ENCODE measurements at places on chromosomes 6 and 20.

- DNase-seq: no peak
These were observed 1006.2 kb upstream of the CITED2 start for GRCh38 chr6:140380427-140381218.

DNA sequence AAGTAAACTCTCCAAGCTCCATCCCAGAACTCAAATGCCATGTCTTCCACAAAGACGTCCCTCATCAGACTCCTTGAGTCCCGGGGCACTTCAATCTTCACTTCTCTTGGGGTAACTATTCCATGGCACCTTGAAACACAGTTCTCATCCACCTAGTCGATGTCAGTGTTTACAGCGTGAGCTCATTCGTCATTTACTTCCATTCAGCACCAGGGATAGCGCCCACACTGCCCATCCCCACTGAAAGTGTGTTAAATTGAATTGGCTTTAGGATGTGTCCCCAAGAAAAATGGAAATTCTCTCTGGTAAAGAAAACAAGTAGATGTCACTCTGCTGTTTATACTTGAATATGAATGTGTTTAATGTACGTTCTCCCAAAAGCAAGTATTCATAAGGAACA, 31.3 kb downstream of the KCNK15 start:
- no peak for DNase-seq

DNA sequence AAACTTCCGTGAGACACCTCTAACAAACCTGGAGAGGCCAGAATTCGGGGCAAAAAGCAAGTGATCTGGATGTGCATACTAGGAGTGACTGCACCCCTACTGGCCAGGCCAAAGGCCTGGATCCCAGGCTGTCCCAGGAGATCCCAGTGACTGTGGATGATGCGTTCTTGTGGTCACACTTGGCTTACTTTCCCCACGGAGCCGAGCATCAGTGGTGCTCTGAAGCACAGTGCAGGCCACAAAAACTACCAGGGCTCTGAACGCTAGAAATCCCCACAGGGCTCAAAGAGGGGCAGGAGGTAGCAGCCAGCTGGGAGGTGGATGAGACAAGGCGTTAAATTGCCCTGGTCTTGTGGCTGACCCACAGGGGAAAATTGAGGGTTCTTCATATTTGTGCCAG, 7.1 kb downstream of the TRIM26 start:
- no peak for DNase-seq

GRCh38 chr6:135583256-135583761, 85.8 kb upstream of the AHI1 start:
- DNase-seq: no peak

DNA sequence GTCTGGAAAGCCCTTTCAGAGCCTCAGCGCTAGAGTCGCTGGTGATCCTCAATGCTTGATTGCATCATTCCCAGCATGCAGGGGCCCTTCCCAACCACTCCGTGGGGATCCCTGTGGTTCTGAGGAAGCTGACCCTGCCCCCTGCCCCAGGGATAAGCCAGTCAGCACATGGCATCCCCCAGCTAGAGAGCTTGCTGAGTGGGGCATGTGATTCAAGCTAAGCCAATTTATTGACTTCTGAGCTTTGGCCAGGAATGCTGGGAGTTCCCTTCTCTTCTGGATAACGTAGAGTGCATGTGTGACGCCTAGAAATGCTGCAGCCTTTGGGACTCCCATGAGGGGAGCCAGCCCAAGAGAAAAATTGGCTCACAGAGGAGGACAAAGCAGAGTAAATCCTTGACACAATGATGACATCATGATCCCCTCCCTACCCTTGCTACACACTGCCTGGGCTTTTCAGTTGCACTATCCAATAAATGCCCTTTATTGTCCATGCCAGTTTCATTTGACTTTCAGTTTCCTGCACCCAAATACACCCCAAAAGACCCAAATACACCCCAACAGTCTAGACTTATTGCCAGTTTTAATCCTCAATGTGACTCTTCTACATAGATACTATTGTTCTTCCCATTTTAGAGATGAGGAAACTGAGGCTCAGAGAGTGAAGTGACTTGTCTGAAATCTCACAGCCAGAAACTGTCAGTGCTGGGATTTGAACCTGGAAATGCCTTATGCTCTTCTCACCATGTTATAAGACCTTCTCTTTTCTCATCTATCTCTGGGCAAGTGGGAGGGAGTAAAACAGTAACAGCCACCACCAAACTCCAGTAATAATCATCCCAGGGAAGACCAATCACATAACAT, 34.3 kb downstream of the KCNB1 start:
- no peak for DNase-seq

DNA sequence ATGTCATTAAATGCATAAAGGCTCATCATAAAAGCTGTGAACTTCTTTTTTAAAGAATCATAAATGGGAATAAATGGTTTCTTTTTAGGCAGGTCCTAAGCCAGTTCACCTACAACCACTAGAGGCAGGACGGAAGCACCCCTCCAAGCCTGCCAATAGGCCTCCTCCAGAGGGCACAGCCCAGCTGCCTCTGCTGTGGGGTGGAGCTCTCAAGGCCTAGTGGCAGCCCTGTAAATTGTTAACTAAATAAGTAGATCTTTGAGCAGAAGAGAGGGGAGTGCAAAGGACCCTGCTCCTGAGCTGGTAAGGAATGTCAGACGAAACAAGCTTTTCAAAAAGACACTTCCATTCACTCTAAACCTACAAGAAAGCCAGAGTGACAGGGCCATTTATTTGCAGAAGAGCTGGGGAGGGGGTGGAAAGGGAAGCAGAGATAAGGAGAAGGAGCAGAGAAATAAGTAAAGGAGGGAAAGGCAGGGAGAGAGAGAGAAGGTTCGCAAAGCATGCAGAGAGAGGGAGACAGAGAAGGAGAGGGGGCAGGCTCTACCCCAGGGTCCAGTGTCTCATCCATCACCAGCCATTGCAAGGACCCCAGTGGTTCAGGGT, 18.0 kb upstream of the MAFB start:
- DNase-seq: no peak

GRCh38 chr20:7497985-7498384, 442.3 kb downstream of the HAO1 start:
- no peak for DNase-seq

GRCh38 chr6:10201606-10202510, 213.0 kb downstream of the TFAP2A start:
- DNase-seq: no peak

DNA sequence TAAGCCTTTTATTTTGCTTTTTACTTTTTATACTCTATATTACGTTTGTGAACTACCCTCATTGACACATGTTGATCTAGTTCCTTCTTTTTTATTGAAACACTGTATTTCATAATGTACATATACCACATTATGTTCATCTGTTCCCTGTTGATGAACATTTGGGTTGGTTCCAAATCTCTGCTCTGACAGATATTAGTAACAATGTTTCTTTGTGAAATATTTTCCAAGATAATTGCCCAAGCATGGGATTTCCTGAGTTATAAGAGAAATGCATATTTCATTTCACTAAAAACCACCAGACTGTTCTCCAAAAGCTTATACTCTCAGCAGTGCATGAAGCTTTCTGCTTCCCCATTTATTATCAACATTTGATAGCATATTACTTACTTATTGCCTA, 44.2 kb upstream of the TNFRSF21 start:
- DNase-seq: peak; percentile 28

- DNase-seq: no peak
These were observed 52.2 kb upstream of the DTNBP1 start for GRCh38 chr6:15715060-15715459.

DNA sequence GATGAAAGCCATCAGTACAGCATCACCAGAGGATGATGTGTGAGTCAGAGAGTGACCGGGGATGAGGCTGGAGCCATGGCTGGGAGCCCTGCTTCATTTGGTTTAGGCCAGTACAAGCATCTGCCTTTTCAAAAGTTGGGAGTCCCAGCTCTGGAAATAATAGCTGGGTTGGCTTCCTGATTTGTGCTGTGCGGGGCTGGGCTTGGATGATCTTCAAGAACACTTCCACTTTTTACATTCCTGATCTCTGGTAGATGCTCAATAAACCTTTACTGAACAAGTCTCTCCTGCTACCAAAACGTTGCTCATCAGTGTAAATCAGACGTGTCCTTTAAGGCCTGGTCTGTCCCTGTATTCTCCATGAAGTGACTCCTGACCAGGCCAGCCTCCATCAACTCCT, 44.1 kb upstream of the ADGRF4 start:
- DNase-seq: no peak

GRCh38 chr20:39291301-39291700, 329.2 kb downstream of the DHX35 start:
- DNase-seq: no peak
